ENCODE measurements at places on chromosomes 4 and X.

GRCh38 chrX:46750889-46751288, 8.0 kb downstream of the SLC9A7 start:
- no peak for DNase-seq

GRCh38 chr4:35038845-35039244, 1205.5 kb downstream of the ARAP2 start:
- DNase-seq = no peak

- no peak for DNase-seq
Measured at GRCh38 chrX:11760958-11761357, 2.9 kb downstream of the MSL3 start.

DNA sequence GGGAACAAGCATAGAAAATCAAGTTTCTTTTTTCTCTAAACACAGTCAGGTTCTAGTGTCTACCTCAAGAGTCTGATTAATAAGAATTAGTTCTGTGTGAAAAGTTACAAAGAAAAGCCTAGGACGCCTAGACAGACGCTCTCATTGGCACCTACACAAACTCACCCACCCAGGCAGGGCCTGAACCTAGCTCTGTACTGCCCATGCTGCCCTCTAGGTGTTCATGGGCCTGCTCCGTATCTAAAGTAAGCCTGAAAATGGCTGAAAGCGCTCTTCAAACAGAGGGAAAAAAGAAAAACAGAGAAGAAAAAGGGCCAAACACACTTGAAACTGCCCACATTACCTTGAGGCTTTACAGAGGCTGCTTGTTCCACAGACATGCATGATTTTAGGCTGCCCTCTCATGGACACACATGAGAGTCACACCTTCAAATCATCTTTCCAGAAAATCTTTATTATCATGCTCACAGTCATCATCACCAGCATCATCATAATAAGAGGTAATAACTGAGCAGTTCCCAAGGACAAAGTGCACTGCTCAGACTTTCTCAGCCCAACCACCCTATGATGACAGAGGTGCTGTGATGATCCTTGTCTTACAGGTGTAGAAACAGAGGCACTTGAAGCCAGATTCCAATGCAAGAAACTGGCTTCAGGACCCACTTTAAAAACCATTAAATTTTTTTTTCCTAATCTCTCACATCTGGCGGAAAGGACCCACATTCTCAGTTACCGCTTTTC, 49.6 kb downstream of the MAP7D2 start:
- peak; percentile 9 for DNase-seq

- DNase-seq = no peak
Measured at GRCh38 chrX:40031911-40032310, 65.8 kb downstream of the BCOR start.

DNA sequence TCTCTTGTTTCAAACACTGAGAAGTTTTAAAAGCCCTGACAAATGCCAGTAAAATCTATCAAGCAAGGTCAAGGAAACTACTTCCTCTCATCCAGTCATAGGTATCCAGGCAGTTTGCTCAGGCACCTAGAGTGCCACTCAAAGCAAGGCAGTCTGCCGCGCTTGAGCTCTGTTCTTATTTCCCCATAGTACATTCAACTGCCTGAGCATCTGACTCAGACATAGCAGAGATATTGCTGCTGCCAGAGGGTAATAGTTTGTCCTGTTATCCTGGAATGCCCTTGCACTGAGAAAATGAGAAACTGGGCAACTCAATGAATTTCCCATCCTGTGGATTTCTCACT, 16.1 kb upstream of the ATP8A1 start:
- DNase-seq = no peak

- no peak for DNase-seq
Measured at GRCh38 chrX:95893636-95894035, 791.0 kb upstream of the DIAPH2 start.

DNA sequence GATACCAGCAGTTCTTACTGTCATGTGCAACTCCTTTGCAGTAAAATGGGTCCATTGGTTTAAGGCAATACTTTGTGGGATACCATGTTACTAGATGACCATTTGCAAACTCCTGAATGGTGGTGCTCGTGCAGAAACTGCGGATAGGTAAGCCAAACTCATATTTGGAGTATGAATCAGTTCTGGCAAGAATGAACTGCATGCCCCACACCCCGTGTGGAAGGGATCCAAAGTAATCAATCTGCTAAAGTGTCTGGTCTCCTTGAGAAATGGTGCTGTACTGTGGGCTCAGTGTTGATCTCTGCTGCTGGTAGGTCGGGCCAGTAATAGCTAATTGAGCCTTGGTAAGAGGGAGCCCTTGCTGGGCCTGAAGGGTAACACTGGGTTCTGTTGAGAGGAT, 4.2 kb upstream of the TAB3 start:
- DNase-seq = no peak

- no peak for DNase-seq
Measured at GRCh38 chrX:48179691-48180090, 16.9 kb downstream of the SSX5 start.

DNA sequence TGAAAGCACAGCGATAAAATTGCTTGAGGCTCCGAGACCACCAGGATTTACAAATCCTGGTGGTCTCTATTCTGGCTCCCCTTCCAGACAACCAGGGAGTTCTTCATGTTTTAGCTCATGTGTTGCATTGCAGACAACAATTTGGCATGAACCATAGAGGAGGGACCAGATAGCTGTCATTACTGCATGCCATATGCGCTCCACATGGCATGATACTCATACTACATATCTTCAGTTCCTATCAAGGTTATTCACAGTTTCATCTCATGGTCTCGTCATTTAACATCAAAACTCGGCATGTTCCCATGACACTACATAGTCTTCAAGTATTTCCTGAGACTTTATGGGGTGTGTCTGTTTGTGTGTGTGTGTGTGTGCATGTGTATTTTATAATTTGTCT, 220.3 kb downstream of the OR13H1 start:
- no peak for DNase-seq

DNA sequence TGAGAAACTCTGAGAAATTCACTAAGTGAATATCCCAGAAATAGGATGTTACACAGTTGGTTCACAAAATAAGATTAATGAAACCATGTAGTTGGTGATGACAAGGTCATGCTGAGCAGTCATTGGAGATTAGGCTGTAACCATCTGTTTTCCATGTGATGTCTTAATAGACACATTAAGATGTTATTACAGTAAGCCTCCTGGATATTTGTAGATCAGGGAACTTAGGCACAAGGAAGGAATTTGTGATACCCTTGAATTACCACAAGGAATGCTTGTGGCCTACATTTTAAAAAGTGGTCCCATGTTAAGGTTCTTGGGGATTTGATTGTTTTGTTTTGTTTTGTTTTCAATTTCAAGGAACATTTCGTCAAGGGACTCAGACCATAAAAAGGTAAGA, 185.6 kb upstream of the BANK1 start:
- no peak for DNase-seq

- no peak for DNase-seq
Measured at GRCh38 chr4:155530857-155531256, 135.8 kb upstream of the GUCY1A1 start.

DNA sequence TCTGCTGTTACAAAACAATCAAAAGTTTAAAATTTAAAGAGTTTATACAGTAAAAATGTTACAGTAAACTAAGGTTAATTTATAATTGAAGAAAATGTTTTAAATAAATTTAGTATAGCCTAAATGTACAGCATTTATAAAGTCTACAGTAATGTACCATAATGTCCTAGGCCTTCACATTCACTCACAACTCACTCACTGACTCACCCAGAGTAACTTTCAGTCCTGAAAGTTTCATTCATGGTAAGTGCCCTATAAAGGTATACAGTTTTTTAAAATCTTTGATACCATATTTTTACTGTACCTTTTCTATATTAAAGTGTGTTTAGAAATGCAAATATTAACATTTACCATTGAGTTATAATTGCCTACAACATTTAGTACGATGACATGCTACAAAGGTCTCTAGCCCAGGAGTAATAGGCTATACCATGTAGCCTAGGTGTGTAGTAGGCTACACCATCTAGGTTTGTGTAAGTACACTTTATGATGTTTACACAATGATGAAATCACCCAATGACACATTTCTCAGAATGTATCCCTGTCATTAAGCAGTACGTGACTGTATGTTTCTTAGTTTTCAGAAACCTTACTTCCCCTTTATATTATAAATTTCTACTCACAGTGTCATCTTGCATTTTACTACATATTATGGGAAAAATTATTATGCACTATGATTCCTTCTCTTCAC, 320.8 kb downstream of the ADAM29 start:
- DNase-seq = no peak

- no peak for DNase-seq
Measured at GRCh38 chrX:43728002-43728401, 71.9 kb downstream of the MAOA start.

- no peak for DNase-seq
Measured at GRCh38 chr4:70008771-70009170, 13.0 kb downstream of the STATH start.

GRCh38 chr4:88137112-88137511, 21.3 kb downstream of the ABCG2 start:
- no peak for DNase-seq

GRCh38 chr4:108854786-108855185, 91.9 kb upstream of the ETNPPL start:
- no peak for DNase-seq

DNA sequence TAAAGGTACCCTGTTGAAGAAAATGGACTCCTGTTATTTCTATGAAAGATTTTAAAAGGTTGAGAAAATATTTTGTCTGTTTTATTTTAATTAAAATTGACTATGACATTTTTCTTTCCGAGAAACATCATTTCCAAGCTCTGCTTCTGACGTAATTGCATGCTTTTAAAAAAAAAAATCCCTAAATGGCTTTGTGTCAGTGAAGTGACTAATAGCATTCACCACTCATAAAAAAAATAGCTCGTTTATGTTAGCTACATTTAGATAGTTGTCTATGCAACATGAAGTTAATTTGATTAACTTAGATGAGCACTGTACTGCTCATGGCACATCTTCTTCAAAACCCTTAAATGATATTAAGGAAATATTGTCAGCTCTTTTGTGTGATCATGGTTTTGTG, 105.1 kb upstream of the KLHL13 start:
- DNase-seq = no peak

DNA sequence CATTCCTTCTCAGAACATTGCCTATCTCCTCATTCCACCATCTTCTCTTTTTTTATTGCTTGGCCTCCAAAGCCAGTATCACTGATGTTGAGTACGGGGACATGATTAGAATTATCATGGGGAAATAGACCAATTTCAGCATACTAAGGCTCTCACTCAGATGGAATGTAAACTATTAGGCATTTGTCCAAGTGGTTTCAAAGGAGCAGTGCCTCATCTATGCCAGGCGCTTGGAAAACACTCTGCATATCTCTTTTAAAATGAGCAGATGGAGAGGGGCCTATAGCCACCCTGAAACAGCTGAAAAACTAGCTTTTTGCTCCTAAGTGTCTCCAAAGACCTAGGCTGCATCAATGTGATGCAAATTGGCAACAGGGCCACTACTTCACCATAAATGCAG, 150.8 kb upstream of the DIPK2B start:
- DNase-seq = no peak

GRCh38 chrX:154016366-154017076, 3.2 kb downstream of the IRAK1 start:
- no peak for DNase-seq

- no peak for DNase-seq
Measured at GRCh38 chr4:108431986-108432385, 188.4 kb upstream of the RPL34 start.

GRCh38 chrX:103539695-103540094, 20.4 kb upstream of the RAB40A start:
- DNase-seq = no peak

DNA sequence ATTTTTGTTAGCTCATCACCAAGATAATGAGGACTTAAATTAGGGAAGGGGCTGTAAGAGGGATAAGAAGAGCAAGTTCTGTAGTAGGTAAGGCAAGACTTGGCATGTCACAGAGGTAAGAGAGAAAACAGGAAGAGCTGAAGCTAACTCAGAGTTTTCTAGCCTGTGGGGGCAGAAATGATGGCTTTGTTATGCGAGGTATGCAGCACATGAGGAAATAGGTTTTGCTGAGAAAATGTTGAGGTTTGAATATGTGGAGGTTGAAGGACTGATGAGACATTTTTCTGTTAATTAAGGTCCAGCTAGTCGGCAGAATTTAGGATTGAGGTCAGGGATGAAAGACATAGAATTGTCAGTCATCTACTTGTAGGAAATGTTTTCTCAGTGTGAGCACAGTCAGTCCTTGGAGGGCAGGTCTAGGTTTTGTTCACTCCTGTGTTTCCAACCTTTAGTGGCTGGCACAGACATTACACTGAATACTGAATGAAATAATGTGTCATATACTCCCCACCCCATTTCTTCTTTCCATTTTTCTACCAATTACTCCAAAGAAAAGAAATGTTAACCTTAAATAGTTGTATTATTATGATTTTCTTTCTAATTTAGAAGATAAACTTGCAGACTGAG, 154.0 kb upstream of the AADAT start:
- no peak for DNase-seq

DNA sequence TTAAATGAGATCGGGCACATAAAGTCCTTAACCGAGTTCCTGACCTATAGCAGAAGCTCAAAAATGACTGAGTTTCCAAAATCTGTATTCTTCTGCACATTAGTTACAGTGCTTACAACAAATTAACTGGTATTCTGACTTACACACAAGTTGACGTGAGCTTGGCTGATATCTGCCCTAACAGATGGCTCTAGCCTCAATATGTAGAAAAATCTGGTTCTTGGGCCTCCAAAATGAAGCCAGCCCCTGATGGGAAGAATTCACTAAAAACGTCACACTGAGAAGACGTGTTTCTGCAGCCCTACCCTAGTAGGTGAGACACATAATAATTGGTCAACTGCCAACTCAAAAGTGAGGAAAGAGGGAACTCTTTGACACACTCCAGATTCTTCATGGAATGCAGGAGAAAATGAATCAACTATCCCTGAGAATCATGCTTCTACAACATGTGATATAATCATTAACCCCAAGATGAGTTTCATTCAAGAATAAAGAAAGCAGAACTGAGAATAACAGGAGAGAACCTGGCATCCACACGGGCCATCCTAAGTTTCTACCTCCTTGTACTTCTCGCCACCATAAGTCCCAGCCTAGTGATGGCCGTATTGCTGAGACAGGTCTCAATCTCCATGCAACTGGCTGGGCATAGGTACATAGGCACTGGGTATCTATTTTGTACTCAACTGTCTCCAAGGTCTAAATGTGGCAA, 8.2 kb downstream of the STX18 start:
- no peak for DNase-seq
